ENCODE measurements at places on chromosomes 7 and 10.

GRCh38 chr10:110409926-110410325 lies 87.8 kb upstream of the DUSP5 start:
- no peak for DNase-seq

- no peak for DNase-seq
These were observed 282.5 kb downstream of the GALNT17 start for GRCh38 chr7:71414490-71414889.

DNA sequence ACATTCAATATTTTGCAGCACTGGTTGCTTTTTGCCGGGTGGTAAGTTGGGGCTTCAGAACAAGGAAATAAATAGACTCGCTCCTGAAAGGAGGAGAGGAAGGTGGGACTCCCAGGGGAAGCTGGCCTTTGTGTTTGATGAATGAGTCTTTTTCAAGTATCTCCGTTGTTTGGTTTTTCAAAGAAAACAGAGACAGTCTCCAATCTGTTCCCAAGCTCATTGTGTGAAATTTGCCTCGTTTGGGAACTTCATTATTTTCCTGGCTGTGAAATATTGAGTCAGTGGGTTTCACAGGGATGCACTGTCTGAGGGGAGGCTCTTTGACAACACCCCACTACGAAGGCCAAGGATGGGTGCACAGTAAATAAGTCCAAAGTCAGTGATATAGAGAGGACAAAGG lies 38.7 kb upstream of the KIAA1217 start:
- no peak for DNase-seq

DNA sequence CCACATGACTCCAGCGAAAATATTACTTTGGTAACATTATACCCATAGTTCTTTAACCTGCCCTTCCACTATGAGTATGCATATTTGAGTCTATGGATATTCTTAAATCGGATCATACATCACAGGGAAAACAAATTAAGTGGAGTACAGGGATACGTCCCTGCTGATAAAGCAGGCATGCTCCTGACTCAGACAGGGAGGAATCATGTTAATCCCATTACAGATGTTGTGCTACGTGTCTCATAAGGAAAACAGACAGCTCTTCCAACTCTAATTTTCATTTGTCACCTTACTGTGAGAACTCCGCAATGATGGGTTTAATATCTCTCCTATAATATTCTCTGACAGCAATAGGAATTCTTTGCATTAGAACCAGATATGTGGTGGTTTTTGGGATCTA lies 469.5 kb upstream of the POM121L12 start:
- DNase-seq = no peak

DNA sequence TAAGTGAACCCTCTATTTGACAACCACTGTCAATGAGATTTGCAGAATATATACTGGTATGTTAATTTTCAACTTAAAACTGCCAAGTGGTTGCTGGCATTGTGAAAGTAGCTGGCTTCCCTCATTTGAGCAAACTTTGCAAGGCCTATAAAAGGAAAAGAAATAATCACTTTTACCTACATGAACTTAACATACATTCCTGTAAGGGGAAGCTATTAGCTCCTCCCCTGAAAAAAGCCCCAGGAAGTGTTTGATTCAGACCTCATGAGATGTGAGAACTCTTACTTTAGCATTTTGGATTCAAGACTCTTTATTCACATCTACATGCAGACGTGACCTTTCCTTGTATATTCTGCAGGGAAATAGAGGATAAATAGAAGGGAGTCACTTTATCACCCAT lies 175.6 kb downstream of the OTUD1 start:
- no peak for DNase-seq

DNA sequence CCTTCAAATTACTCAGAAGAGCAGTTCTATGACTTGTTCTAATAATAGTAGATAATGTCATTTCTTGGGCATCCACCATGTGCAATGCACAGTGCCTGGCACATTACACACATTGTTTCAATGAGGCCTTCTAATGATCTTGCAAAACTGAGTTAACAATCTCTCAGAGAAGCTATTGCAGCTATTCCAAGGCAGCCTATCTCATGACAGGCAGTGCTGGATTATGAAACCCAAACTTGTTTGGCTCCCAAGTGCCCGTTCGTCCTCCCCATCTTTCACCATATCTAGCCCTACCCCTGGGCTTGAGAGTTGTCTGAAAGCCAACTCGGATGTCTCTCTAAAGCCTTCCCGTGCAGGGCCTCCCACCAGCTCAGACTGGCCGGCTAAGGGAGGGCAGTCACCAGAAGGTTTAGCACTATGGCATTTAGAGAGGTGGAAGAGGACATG lies 405.1 kb downstream of the PLXNA4 start:
- DNase-seq = no peak

GRCh38 chr7:36690514-36691187 lies 33.6 kb downstream of the AOAH start:
- no peak for DNase-seq

- no peak for DNase-seq
These were observed 973 bp downstream of the GPR158 start for GRCh38 chr10:25175527-25176420.

DNA sequence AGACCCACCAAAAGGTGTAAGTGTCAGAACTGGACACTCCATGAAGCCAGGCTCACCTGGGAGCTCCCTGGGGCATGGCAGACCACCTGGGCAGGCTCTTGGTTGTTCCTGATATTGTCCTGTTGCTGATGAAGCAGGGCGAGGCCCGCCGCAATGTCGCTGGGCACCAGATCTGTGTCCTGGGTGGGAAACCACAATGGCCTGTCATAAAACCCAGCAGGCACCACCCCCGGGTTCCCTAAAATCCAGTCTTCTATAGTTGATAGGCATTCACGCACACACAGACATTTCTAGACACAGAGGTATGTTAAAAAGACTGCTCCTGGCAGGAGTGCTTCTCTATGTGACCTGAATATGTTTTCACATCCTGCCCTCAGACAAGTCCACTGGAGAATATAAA lies 15.0 kb downstream of the DAGLB start:
- DNase-seq = no peak

DNA sequence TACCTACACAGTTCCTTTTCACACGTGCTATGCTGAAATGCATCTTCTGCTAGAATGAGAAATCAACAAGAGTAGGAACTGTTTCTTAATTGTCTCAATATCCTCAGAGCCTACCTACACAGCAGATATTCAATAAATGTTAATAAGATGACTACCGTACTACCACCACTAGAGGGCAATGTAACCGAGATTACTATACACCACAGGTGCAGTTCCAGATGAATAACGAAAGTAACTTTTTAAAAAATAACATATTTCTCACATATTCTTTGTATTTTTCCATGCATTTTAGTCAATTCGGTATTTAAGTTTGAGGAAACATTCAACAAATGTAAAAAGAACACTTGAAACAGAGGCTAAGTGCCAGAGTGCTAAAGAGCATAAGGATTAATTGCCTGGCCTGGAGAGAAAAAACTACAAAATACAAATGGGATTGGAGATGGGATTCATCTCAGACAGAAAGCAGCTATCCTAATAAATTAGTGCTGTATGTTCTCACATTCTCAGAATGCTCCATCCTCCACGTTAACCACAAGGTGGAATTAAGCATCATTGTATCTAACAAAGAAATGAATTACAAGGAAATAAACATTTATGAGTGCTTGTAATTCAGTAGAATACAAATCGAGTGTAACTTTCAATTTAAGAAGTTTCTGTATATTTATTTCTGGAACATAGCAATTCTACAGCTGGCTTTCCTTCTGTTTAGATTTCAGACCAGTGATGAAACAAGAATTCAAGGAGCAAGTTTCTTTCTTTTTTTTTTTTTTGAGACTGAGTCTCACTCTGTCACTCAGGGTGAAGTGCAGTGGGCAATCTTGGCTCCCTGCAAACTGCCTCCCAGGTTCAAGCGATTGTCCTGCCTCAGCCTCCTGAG lies 20.3 kb upstream of the HECTD2 start:
- peak; percentile 40 for DNase-seq

- no peak for DNase-seq
These were observed 202.2 kb downstream of the TCERG1L start for GRCh38 chr10:131109291-131109690.

DNA sequence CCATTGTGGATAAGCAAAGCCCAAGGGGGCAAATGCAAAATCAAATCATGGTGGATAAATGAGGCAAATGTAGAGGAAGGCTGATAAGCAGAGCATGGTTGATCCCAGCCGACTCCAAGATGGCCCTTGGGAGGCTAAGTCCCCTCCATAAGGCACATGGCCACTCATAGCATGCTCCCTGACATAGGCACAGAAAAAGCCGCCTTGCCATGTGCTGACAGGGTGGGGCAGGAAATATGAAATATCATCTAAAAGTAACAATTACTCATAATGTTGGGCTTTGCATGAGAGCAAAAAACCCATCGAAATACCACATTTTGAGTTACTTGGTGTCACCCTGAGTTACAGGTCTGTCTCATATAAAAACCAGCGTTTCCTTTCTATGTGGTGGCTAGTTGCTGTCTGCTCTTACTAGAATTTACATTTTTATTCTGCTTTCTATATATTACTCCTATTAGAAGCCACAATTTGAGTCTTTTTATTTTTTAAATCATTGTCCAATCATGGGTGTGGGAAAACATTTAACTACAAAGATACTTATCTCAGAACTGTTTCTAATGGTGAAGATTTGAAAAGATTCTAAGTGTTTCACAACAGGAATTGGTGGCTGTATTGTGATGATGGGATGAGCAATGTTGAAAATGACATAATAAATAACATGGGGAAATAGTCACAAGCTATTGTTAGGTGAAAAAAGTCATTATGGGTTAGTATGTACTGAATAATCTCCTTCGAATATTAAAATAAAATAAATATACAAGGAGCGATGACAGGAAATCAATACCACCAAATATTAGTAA lies 102.7 kb downstream of the CUBN start:
- peak; percentile 69 for DNase-seq

- DNase-seq = peak; percentile 68
These were observed 816 bp downstream of the PSMG3 start for GRCh38 chr7:1569016-1569415.

- no peak for DNase-seq
These were observed 37.9 kb upstream of the ADD3 start for GRCh38 chr10:109969760-109970346.

GRCh38 chr10:78543031-78543748 lies 509.5 kb downstream of the RPS24 start:
- no peak for DNase-seq

DNA sequence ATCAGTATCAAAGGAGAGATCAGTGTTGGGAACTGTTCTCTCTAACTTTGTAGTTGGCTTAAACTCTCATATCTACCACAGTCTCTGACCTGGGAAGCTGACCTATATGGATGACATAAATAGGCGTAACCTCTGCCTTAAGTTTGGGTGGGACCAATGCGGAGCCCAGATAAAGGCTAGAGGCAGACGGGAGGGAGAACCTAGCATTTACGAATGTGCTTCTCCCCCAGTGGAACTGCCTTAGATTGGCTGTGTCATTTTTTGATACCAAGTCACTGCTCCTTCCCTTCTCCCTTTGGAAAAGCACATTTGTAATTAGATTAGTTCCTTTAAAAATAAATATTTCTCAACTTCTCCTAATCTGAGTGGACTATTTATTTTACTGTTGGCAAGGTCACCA lies 23.7 kb upstream of the LRRN3 start:
- no peak for DNase-seq
